ENCODE measurements at places on chromosomes 3 and 15.
A peak's percentile ranks its signal among the peaks of the same experiment; 100 is the strongest.

DNA sequence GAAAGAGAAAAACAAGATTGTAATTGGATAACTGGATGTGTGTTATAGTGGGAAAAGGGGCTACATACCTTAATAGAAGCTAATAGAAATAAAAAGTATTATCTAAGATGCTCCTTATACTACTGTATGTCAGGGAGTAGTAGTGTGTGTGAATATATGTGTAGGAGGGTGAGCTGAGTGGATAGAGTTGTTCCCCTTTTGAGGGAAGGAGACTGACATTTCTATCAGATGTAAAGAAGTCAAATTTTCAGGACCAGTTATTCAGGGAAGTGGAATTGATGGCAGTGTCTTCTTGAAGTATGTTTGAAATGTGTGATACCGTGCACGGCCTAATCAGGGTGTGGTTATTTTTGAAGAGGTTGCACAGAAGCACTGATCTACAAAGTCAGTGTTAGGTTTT is 49.1 kb downstream of the PCOLCE2 start:
- DNase-seq, result no peak

- no peak for DNase-seq
Measured at GRCh38 chr3:18098960-18099587, 326.1 kb downstream of the SATB1 start.

DNA sequence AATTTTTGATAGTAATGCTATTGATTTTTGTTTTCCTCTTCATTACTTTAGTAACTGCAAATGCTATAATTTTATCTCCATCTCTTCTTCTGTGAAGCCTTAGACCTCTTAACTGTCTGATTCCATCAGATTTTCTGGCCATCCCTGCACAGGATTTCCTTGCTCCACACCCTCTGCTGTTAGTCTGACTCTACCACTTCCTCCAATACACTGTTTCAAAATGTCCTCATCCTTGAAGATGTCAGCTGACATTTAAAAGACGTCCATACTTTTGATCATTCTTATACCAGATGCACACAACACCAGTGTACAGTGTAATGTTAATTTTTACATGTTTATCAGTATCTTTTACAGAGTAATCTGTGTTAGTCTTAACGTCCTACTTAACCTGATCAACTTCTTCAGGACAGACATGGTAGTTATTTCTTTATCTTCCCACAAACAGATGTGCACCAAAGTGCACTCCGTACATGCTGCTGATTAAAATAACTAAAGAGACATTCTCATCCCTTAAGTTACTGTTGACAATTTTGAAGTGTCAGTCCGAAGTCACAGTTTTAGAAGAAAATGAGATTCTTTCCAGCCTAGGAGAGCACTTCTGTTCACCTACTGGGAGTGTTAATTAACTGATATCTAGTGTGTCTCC is 102.4 kb upstream of the RASGRP1 start:
- DNase-seq, result no peak

DNA sequence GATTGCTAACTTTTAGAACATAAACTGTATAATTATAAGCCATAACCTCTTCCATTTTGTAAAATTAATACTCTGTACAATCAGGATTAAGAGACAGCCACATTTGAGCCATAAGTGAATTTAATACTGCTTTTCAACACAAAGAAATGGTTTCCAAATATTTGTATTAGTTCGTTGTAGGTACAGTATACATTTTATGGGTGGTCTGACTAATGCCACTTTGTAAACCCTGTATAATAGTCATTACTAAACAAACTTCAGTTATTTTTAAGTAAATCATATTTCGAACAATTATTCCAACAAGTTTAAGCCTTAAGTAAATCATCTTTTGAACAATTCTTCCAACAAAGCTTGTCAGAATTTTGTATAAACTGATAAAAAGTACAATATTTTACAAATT is 11.0 kb downstream of the ALCAM start:
- DNase-seq, result no peak

- no peak for DNase-seq
Measured at GRCh38 chr15:80739919-80740318, 39.3 kb upstream of the CEMIP start.

- DNase-seq, result no peak
Measured at GRCh38 chr3:150436161-150436560, 28.1 kb downstream of the TSC22D2 start.

- DNase-seq, result no peak
Measured at GRCh38 chr15:98164571-98164970, 204.1 kb downstream of the ARRDC4 start.

DNA sequence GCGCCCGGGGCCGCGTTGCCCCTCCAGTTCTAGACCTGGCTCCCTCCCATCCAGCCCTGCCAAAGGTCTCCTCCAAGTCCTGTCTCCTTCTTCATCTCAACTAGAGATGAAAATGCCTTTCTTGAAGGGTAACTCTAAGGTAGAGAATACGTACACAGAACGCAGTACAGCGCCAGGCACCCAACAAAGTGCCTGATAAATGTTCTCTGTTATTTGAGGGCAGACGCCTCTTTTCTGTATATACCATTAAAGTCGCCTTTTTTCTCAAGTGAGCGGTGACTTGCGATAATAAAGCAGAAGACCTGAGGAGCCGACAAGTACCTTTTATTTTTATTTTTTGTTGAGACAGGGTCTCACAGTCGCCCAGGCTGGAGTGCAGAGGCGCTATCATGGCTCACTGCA is 809 bp downstream of the CRTAP start:
- peak; percentile 57 for DNase-seq

- no peak for DNase-seq
Measured at GRCh38 chr15:59384507-59384906, 11.8 kb upstream of the MYO1E start.

- peak; percentile 79 for DNase-seq
Measured at GRCh38 chr3:50550079-50550736, 17.3 kb downstream of the C3orf18 start.

DNA sequence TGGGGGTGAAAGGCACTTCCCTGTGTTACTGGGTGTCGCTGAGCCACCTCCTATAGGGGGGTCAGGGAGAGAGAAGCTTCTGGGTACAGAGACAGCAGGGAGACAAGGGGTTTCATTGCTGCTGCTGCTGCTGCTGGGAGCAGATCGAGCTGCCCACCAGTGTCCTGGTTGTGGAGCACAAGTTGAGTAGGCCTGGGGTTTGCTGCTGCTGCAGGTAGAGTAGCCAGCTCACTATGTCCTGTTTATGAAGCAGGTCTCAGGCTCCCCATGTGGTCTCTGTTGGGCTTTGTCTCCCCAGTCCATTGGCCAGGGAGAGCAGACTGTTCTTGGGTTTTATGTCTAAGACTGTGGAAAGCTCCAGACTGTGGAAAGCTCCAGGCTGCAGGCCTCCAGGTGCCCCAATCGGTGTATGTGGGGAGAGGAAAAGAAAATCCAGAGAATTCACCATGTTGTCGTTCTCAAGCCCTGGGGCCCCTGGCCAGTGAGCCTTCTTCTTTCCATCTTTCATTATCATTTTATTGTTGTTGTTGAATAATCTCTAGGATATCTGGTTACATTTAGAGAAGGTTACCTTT is 157.8 kb downstream of the ADAMTS17 start:
- DNase-seq, result no peak

- DNase-seq, result peak; percentile 33
Measured at GRCh38 chr15:79243723-79244122, 38.8 kb upstream of the ANKRD34C start.

All from retina (tissue), 1 donor.